Stimulated activated CD4-positive, alpha-beta T cell treated with anti-CD3 and anti-CD28 coated beads, Interleukin-12 subunit alpha, Interleukin-12 subunit beta, amount 100 ng/mL, for 24 hours (primary cell): ENCODE measurements at places on chromosomes 4 and X.
A peak's percentile ranks its signal among the peaks of the same experiment; 100 is the strongest.

DNA sequence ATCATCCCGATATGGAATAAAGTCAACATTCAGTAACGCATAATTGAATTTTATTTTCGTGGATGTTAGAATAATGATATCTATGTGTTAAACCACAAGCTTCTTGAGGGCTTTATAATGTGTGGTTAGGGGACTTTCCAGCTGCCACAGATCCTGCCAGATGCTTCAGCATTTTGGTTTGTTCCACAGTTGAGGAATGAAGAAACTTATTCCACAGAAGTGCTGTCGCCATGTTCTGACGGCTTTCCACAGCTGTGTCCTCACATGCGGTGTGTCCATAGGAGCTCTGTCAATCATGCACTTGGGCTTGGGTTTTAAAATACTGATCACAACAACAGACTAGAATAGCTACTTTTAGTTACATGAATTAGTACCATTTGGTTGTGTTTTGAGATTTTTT lies 411.9 kb downstream of the TRIML1 start:
- DNase-seq, result no peak

GRCh38 chrX:118536687-118537461 lies 41.3 kb downstream of the DOCK11 start:
- no peak for DNase-seq

- DNase-seq, result no peak
These were observed 214.6 kb downstream of the ENOX2 start for GRCh38 chrX:130688360-130688759.

DNA sequence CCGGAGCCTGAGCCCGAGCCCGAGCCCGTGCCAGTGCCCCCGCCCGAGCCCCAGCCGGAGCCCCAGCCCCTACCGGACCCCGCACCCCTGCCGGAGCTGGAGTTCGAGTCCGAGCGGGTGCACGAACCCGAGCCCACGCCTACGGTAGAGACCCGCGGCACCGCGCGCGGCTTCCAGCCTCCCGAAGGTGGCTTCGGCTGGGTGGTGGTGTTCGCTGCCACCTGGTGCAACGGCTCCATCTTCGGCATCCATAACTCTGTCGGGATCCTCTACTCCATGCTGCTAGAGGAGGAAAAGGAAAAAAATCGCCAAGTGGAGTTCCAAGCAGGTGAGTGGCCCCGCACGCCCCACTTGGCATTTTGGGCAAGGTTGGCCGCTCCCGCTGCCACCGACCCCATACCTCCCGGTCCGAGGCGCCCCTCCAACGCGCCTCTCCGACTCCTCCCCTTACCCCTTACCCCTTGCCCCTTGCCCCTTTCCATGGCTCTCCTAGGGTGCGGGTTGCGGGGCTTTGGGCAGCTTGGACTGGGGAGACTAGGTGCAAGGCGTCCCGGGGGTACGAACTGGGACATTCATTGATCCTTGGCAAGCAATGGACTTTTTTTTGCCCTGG lies 553 bp downstream of the SLC16A2 start:
- DNase-seq, result no peak

DNA sequence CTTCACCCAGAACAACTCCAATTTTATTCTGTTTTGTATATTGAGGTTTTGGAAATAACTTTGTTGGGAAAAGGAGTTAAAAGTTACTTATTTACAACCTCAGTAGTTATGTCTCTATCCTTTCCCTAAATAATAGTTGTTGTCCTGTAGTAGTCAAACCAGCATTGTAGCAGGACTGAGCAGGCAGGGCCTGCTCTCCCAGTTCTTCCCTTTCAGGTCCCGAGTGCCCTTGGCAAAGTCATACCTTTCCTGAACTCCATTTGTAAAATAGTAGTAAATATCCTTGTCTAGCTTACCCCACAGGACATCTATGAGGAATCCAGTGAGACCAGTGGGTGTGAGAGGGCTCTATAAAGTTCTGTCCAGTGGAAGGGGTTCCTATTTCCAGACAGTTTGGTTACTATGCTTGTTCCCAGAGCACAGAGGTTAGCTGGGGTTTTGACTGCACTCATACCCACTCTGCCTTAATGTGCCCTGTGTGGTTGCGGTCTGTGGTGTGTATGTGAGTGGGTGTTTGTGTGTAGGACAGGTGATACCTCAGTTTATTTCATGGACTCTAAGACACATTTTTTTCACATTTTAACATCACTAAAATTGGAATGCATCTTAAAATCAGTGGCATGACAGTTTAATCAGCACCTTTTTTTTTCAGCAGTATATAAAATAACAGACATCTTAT lies 136.3 kb downstream of the AMMECR1 start:
- no peak for DNase-seq

DNA sequence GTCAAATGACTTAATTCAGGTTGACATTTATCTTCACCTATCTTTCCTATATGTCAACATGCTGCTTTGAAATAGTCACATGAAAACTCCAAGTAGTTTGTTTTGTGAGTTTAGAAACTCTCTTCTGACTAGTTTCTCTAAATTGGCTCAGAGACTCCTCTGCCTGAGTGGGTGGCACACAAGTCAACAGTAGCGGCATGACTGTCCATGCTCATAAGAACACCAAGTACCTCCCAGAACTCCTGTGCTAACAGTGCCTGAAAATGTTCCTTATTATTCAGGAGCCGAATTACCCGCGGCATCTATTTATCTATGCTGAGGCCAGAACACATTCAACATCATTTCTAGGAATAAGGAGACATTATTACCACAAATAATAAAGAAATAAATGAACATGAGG lies 116.3 kb downstream of the SORBS2 start:
- DNase-seq, result no peak

DNA sequence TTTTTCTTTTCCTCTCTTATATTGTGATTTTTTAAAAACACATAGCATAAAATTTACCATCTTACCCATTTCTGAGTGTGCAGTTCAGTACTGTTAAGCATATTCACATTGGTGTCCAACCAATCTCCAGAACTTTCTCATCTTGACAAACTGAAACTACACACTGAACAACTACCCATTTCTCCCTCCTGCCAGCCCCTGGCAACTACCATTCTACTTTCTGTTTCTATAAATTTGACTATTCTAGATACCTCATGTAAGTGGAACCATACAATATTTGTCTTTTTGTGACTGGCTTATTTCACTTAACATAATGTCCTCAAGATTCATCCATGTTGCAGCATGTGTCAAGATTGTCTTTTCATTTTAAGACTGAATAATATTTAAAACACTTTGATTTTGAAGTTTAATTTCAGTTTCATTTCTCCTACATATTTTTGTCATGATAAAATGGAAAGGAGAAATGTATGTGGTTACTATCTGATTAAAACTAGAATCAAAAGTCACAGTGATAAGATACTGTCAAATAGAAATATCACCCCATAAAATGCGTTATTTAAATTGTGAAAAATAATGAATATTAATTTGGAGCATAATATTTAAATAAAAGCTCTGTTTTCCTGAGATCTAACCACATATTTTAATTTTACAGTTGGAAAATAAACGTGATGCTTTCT lies 122.8 kb downstream of the DIPK2B start:
- no peak for DNase-seq

GRCh38 chr4:110837896-110838450 lies 215.1 kb upstream of the PITX2 start:
- no peak for DNase-seq

DNA sequence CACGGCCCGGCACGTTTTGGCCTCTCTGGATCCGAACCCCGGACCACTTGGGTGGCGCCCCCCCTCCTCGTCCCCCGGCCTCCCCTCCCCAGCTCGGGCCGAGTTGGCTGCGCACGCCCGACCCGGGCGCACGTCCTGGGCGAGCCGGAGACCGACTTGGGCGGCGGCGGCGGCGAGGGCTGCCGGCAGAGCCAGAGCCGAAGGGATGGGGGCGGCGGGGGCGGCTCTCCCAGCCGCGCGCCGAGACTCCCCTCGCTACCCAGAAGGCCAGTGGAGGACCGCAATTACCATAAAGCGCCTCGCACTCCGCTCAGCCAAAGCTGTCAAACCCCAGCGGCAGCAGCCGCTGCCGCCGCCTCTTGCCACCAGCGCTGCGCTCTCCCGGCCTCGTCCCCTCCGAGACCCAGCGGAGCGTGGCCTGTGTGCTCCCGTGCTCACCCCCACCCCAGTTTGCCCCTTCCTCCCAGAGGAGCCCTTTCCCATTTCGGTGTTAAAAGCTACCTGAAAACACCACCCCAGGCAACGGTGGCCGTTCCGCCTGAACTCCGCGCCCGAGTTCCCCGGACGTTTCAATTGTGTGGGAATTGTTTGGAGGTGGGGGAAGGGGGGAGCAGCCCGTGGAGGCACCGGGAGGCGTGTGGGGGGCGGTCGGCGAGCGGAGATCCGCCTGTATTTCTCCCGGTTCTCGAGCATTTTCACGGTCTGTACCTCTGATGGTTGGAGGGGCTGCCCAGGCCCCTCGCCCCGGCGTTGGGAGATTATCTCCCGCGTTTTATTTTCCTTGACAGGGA lies 701 bp upstream of the BCOR start:
- DNase-seq, result no peak

DNA sequence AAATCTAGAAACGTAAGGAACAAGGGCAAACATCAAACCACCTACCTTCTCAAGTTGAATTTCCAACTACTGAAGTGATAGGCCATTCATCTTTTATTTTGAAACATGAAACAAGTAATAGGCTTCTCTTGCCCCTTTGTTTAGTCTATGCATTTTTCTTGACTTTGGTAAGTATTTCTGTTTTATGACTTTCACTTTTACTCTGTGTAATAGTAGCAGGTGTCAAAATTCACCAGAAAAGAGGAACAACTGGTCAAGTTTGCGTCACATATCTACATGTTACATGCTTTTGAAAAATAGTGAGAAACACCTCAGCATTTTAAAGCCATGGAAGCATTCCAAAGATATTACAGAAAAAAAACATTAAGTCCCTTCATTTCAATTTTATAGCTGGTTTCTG lies 157.1 kb upstream of the FTHL17 start:
- DNase-seq, result no peak

GRCh38 chr4:159278399-159278798 lies 175.5 kb downstream of the RAPGEF2 start:
- no peak for DNase-seq

GRCh38 chr4:169342159-169342860 lies 71.6 kb upstream of the SH3RF1 start:
- no peak for DNase-seq

DNA sequence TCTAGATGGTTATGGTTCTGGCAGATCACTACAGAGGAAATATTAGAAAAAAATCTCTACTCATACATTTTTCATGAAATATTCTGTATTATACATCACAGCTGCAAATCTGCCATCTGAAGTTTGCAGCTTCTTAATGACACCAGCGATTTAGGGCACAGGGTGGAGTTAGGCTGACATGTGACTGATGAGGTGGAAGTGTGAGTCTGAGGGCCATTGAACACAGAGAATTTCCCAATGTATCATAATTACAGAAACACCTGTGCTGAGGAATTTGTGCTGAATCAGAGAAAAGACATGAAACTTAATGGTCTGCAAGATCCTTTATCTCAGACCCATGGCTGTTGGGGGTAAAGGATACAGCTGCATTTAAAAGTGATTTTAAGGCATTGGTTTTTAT lies 2025.6 kb upstream of the AGA start:
- no peak for DNase-seq

DNA sequence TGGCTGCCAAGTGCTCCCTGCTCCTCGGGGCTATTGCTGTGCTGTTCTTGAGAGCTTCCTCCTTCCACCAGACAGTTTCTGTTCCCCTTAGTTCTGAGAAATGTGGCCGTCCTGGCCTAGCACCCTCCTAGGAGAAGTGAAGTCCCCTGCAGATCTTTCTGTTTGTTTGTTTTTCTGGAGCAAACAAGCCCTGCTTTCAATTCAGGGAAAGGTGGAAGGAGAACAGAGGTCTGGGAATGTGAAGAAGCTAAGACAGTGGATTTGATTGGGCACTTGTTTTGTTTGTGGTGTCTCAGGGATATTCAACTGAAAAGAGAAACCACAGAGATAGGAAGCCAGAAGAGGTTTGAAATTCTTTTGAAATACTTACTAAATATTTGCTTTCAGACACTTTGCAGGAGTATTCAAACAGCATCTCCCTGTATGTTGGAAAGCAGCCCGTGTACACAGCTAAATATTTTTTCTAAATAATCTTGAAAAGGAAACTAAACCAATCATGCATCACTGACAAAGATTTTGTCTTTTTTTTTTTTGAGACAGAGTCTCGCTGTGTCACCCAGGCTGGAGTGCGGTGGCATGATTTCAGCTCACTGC lies 36.5 kb upstream of the PPM1K start:
- DNase-seq, result no peak

- DNase-seq, result peak; percentile 49
These were observed 580 bp upstream of the MMGT1 start for GRCh38 chrX:135974279-135974856.

GRCh38 chr4:98994474-98995182 lies 893 bp upstream of the METAP1 start:
- DNase-seq, result no peak

DNA sequence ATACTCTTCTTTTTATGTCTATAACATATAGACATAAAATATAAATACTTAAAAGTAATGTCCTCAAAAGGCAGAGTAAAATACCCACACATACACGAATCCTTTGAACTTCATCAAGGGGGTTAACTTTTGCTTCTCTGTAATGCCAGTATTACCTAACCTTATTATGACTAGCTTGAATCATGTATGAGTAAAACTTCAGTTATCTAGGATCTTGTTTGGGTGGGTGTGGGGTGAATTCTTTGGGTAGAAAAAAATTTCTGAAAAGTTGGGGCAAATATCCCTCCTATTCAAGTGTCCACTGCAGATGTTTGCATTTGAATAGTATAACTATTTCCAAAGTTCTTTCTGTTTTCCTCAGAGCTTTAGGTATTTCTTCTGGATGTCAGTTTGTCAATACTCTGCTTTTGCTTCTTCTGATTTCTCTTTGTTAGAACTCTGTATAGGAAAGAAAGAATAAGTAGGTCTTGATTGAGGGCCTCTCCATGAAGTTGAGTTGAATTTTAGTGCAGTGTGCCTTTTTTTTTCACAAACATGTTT lies 173.8 kb downstream of the ADGRL3 start:
- DNase-seq, result no peak

DNA sequence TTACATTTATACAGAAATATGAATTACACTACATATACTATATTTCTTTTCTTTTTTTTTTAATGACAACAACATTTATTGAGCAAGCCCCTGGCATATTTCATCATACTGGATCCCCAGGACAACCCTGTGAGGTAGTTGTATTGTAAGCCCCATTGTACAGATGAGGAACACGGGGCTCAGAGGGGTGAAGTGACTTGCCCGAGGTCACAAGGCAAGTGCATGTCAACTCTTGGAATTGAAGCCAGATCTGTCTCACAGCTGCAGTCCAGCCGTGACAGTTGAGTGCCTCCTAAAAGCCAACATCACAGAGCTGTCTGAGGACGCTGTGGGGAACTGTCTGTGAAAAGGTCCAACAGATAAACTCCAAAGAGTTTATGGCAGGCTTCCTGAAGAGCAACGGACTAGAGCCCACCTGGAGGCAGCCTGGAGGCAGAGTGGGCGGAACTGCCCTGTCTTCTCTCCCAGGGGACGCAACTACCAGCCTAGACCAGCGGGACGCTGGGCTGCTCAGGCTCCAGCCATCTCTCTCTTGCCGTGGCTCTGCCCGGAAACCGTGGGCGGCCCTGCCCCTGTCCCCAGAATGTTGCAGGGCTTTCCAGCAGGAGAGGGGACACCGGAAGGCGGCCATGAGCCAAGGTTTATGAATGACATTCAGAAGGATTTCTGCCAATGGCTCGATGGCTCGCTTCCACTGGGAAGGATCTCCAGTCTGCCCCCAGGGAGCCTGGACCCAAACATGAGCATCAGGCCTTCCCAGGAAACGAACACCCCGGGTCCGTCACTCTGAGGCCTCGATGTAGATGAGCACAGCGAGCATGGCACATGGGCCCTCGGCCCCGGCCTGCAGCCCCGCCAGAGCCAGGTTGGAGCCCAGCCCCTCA lies 50.1 kb downstream of the CFAP299 start:
- no peak for DNase-seq

GRCh38 chrX:143661286-143661685 lies 25.4 kb upstream of the SLITRK4 start:
- no peak for DNase-seq
